DND-41 (cell line): ENCODE measurements at places on chromosomes 7 and 10.

DNA sequence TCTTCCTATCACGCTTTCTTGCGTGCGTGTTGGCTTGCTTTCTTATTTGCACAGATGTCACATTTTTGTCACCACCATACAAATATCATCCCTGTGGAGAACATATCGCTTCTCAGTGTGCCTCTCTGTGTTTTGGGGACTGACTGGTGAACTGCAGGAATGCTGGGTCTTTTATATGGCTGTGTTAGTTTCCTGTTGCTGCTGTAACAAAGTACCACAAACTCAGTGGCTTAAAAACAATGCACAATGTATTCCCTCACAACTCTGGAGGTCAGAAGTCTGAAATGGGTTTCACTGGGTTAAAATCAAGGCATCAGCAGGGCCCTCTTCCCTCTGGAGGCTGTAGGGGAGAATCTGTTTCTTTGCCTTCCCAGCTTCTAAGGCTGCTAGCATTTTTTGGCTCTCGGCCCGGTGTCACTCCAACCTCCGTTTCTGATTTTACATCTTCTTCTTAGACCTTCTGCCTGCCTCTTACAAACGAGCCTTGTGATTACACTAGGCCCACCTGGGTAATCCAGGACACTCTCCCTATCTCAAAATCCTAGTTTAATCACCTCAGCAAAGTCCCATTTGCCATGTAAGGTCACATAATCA, 82.0 kb downstream of the LRMDA start:
- no peak for DNase-seq

GRCh38 chr10:32680803-32681557, 235.0 kb downstream of the CCDC7 start:
- no peak for DNase-seq

DNA sequence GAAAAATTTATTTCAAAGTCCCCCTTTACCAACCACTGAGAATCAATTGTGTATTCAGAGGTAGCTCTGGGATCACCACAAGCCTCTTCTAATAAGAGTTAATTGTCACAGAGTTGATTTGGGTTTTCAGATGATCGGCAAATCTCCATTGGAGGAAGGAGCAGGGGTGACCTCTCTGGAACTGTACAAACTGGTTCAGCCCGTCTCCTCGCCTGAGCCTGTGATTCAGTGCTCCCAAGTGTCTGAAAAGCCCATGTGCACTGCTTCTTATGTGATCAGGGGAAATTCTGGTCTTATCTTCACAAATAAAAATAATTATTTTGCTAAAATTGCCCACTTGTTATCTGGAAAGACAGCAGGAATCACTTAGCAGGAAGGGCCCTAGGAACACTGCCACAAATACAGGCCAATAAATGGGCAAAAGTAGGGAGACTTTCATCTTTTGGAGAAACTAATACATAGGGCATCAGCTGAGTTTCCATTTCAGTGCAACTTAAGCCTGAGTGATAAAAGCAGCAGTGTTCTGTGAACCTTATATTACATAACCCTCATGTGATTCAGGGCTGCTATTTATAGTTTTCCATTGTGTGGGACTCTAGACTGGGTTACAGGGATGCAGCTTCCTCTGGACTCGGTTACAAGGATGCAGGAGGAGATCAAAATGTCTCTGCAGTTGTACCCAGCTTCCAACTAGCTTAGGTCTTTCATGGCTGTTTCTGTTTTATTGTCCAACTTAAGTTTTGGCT, 32.3 kb downstream of the CDK1 start:
- no peak for DNase-seq

GRCh38 chr7:112649560-112649959, 140.6 kb downstream of the TMEM168 start:
- no peak for DNase-seq

DNA sequence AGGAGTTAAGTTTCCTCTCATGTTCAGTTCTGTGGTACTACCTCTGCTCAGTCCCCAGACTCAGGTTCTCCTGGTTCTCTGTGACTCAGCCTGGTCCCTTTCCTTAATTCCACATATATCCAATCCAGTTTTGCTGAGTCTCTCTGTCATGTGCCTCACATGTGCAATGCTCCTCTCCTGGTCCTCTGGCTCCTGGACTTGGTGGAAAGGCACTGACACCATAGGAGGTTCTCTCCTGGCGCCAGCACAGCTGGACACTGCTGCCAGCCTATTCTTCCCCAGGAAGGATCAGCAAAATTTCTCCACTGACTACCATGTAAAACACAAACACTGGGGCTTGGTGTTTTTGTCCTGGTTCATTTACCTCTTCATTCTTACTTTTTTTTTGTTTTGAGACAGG, 27.8 kb downstream of the GLUD1 start:
- DNase-seq: no peak

DNA sequence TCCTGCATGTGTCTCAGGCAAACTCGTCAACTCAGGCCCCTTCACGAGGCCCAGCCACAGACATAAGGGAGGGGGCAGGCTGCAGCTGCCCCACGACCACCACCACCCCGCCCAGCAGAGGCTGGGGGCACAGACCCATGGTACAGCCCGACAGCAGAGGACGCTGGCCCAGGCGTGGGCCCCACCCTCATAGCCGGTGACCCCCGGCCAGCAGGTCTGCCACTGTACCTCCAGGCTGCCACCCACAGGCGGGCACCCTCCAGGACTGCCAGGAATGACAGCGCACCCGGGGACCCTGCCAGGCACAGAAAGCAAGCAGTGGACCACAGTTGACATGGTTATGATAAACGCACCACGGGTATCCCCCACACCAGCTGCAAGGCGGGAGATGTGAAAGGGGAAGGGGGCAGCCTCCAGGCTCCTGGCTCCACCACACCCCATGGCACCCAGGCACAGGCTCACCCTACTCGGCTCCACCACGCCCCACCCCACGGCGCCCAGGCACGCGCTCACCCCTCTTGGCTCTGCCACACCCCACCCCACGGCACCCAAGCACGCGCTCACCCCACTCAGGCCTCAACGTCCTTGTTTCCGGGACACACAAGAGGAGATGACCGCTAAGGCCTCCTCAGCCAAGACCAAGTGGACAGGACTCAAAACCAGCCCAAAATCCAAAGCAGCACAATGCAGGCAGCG, 135.9 kb downstream of the MAD1L1 start:
- no peak for DNase-seq

GRCh38 chr7:138625849-138626230, 75.3 kb downstream of the SVOPL start:
- peak; percentile 50 for DNase-seq

GRCh38 chr10:119942973-119943372, 50.4 kb downstream of the SEC23IP start:
- DNase-seq: no peak

DNA sequence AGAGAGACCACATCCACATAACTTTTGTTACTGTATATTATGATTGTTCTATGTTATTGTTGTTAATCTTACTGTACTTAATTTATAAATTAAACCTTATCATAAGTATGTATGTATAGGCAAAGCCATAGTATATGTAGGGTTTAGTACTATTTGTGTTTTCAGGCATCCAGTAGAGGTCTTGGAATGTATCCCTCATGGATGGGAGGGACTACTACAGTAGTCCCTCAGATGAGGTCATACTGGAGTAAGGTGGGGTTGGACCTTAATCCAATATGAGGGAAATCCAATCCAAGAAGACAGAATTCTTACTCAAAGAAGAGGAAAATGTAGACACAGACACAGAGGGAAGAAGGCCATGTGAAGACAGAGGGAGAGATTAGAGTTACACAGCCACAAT, 34.1 kb upstream of the MALRD1 start:
- DNase-seq: no peak

DNA sequence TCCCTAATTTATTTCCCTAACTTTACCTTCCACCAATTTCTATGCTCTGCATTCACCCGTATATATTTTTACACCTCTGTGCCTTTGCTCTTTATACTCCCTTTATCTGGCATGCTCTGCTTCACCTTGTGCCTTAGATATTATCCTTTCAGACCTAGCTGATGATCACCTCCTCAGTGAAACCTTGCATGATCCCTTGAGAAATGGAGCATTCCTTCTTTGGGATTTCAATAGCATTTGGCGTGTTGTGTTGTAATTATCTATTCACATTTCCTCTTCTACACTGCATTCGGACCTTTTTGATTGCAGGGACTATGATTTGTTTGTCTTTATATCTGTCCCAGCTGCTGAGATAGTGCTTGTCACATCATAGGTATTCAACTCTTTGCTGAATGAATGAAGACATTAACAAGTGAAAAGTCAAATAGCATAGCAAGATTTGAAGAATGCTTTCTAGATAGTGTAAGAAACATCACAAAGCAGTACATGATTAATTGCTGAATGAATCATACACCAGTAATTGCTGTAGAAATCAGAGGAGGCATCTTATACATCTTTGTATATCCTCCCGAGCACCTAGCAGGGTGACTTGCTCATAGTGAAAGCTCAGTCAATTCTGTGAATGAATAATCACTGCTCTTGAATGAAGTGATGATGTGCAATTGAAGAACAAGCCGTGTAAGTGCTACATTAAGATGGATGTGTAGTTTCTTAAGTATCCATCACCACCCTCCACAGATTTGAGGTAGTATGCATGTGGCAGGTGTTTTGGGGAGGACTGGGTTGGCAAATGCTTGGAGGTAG, 2.0 kb upstream of the TM9SF3 start:
- DNase-seq: no peak

- DNase-seq: no peak
Measured at GRCh38 chr7:45979275-45980180, 58.5 kb upstream of the IGFBP3 start.

GRCh38 chr10:53406532-53406931, 633.9 kb upstream of the MBL2 start:
- DNase-seq: no peak
